Non-pigmented ciliary epithelial cell (primary cell): ENCODE measurements at places on chromosomes 5 and 9.

GRCh38 chr5:32020271-32020670 lies 153.8 kb downstream of the GOLPH3 start:
- DNase-seq: no peak

DNA sequence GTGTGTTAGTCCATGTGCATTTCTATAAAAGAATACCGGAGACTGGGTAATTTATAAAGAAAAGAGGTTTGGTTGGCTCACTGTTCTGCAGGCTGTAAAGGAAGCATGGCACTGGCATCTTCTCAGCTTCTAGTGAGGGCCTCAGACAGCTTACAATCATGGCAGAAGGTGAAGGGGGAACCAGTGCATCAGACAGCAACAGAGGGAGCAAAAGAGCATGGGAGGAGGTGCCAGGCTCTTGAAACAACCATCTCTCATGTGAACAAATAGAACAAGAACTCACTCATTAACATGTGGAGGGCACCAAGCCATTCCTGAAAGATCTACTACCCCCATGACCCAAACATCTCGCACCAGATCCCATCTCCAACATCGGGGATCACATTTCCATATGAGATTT lies 89.2 kb upstream of the IL33 start:
- DNase-seq: no peak

DNA sequence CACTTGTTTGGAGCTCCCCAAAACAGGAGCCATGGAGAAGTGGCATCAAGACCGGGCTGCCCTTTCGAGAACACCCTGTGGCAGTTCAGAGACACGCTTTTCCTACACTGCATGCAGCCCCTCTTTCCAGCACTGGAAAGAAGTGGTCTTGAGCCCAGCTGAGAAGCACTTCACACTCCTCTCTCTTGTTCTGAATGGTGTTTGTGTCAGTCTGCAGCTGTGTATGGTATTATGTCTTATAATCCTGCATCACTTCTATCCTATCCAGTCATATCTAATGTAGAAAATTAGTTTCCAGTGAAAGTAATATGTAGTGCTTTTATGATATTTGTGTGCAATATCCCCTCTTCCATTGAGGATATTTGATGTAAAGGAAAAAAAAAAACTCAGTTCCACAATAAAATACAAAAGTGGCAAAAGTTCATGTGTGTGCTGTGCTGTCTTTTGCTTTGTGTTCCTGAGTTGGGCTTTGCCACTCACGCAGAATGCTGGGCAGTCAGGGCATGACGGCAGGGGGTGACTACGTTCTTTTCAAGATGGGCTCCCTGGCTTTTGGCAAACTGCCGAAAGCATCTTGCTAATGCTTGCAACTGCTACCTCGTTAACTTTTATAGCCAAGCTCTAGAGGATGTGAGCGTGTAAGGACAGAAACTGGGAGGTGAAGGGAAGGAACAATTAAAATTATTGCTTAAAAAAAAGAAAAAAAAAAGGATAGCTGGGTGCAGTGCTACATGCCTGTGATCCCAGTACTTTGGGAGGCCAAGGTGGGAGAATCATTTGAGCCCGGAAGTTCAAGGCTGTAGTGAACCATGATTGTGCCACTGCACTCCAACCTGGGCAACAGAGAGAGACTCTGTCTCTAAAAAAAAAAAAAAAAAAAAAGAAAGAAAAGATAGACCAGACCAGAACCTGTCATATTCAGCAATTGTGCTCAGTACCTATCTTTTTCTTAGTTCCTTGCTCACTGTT lies 102.2 kb downstream of the MAP1B start:
- DNase-seq: no peak

DNA sequence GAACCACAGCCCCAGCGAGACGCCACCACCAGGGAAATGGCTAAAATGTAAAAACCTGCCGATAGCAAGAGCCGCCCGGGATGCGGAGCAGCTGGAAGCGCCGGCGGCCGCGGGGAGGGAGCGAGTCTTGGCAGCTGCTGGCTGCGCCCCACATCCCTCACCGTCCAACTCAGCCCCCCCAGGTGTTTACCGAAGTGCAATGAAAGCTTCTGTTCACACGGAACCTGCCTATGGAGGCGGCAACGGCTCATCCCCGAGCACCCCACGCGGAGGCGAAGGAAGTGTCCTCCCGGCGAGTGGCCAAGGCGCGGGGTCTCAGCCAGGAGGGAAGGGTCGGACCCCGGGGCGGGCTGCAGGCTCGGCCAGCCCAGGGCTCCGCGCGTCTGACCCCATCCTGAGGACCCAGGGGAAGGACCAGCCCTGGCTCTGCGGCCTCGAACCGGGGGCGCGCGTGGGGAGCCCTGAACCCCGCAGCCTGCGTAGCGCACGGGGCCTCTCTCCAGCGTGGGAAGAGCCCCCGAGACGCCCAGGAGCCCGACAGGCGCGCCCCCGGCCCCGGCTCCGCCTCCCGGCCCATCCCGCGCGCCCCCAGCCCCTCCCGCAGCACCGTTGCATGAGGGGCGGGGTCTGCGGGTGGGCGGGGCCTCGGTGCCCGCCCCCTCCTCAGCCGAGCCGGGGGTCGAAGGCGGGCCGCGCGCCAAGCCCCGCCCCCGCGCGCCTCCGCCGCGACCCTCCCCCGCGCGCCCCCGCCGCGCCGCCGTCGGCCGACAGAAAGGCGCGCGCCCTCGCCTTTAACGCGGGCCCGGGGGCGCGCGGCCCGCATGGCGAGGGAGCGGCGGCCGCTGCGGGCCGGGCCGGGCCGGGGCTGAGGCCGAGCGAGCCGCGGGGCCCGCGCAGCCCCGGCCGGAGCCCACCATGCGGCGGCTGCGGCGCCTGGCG lies at the start of gene DIPK1B:
DIPK1B (plus strand) TSS at position 822 of the 939 bp plus-strand sequence; CDS start at position 916, 94 bp downstream.
- DNase-seq: no peak

- no peak for DNase-seq
These were observed 2.0 kb downstream of the RNF44 start for GRCh38 chr5:176535101-176535663.

DNA sequence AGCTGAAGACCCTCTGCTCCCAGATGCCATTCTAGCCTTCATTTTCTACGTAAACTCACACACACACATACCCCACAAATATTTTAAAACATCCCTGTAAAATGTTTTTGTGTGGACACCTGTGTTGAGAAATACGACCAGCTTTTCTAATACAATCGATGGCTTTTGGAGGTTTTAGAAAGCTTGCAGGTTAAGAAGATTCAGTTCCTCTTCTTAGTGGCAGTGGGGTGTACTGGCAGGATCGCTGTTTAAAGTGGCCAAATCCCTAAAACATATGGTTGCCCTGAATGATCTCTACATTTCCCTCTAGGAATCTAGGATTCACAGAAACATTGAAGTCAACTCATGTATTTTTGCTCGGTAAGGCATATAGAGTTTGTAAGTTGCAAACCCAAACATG lies 236.3 kb downstream of the NSG2 start:
- DNase-seq: no peak

DNA sequence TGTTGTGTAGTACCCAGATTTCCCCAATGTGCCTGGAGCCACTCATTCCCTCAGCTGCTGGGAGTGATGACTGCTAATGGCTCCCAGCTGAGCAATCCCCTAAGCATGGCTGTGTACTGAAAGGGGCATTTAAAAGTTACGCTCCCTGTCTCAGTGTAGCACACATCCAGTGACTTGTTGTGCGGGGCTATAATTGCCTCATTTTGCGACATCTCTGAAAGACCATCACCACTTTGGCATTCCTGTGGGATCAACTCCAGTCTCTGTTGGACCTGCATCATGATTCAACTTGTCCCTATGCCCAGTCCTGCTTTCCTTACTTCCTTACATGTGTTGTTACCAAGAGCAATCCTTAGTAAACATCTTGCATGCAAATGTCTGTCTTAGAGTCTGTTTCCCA lies 201.2 kb upstream of the MPDZ start:
- DNase-seq: no peak

DNA sequence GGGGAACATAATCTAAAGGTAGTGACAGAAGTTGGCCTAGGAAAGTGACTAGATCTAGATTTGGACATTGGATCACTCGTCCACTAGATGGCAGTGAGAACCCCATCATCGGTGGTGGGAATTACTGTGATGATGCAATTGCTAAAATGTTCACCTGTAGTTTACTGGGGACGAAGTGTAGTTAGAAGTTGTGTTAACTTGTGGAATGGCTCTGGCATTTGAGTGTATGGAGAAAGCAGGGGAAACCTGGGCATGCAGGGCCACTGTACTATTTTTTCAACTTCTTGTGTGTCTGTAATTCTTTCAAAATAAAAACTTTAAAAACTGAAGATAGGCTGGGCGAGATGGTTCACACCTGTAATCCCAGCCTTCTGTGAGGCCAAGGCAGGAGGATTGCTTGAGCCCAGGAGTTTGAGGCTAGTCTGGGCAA lies 75.5 kb downstream of the PHAX start:
- peak; percentile 11 for DNase-seq

DNA sequence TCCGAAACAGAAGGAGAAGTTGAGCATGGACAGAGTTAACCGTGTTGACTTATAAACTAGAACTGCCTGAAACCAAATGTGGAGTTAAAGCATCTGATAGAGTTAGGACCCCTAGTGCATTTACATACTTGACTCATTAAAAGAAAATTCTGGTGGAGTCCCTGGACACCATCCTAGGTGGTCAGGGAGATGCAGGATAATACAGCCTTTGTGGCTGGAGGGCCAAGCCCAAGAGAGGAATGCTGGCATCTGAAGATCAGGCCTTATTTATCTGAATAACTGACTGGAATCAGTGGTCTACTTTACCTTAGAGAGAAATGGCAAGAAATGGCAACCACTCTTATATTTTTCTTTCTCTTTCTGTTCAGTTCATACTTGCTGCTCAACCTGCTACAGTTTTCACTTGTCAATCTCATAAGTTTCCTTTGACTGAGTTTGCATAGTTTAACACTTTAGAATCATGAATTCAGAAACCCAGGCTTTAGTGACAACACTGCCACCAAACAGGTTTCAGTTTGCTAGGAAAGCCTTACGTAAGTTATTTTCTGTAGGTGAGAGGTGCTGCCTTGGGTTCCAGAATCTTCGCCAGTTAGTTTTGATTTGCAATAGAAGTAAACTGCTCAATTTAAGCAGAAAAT lies 10.2 kb downstream of the CMYA5 start:
- no peak for DNase-seq

DNA sequence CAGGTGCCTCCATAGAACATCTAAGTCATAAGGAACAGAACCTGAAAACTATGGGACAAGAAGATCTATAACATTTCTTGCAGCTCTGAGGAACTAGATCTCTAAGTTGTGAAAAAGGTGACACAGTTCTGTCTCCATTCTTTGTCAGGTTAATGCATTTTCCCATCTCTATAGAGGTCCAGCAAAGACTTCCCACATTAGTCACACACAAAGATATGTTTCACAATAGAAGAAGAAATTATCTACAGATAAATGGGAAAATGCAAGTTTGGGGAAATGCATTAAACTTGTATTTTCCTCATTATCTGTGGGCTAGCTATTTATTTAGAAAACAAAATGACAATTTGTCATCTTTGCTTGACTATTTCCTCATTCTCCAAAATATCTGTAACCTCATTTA lies 458.6 kb upstream of the PAPPA start:
- DNase-seq: no peak

DNA sequence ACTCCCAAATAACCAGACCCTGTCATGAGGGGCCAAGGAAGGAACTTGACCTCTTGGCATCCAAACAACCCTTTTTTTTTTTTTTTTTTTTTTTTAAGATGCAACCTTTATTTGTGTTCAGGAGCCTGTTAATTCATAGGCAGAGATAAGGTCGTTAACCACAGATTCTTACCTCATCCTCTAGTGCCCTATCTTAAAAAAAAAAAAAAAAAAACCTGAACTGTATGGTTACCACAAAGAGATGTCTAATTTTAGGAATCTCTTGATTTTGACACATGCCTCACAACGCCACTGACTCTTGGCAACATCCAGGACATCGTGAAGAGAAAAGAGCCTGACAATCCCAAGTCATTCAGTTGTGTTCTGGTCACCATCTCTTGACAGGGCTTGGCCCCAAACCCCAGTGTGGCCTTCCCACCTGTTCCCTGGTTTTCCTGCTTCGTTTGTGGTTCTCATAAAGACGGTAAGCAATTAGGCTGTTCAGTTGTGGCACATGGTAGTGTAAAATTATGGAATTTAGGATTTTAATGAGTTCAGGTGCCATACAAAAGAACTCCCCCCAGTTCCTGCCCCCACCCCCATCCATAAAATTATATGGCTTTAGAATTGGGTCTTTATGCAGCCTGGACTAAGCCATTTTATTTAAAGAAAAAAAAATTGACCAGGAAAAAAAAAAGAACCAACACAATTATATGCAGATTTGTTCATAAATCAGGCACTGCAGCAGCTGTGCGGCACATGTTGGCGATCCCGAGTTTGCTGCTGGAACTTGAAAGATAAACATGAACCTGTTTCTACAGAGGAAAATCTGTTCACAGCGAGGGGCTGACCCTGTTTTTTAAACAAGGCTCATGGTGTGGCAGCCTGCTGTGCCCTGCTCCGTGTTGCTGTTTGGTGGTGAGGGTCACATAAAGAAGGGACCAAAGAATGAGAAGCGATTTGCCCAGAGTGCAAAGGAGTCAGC lies 267.8 kb upstream of the CLINT1 start:
- no peak for DNase-seq
